ENCODE measurements at places on chromosomes 12 and 14. TPM values are rescaled to one million over a fixed set of nuclear protein-coding genes. Genes with fewer than 3 reads are reported as not detected.

DNA sequence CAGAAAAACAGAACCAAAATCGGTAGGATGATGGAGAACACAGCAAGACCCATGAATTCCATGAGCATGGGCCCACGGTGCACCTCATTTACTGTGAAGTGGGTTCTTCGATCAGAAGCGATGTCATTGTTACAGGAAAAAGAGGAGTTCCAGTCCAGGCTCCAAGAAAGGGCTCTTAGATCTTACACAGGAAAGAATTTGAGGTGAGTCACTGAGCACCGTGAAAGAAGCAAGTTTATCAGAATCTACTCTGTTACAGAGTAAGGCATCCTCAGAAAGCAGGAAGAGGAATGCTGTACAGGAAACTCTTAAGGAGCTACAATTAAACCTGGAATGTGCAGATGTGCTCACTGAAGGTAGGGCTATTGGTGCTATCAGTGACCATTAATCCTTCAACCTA lies 11.6 kb upstream of the CHFR start:
- no peak for DNase-seq

- no peak for DNase-seq
Measured at GRCh38 chr14:89394972-89395371, 22.1 kb downstream of the FOXN3 start.

DNA sequence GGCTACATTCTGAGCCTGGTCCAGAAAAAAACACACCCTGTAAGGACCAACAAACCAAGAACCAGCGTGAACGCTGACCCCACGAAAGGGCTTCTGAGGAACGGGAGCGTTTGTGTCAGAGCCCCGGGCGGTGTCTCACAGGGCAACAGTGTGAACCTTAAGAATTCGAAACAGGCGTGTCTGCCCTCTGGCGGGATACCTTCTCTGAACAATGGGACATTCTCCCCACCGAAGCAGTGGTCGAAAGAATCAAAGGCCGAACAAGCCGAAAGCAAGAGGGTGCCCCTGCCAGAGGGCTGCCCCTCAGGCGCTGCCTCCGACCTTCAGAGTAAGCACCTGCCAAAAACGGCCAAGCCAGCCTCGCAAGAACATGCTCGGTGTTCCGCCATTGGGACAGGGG lies 7.9 kb downstream of the DACT1 start:
- DNase-seq, result no peak

DNA sequence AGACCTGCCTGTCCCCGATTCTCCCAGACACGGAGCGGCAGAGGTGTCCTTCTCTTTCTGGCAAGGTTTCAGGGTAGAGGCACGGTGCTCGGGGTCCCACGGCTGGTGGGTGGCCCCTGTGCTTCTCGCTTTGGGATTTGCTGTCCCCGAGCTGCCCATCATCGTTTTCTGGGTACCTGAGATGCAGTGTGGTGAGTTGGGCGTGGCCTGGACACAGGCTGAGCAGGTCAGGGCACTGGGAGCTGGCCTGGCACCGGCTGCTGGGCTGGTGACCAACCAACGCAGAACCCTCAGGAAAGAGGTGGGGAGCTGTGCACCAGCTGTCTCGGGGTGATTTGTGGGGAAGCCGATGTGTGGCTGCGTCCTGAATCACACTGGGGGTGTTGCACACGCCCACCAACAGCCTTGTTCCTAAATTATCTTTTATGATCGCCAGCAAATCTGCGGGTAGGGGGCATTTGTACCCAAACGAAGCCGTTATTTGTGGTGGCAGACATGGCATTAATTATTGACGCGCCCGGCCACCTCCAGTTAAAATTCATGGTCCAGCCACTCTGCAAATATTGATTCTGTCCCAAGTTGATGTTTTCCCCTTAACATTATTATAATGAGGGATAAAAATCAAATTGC lies 61.0 kb downstream of the KIF26A start:
- no peak for DNase-seq

DNA sequence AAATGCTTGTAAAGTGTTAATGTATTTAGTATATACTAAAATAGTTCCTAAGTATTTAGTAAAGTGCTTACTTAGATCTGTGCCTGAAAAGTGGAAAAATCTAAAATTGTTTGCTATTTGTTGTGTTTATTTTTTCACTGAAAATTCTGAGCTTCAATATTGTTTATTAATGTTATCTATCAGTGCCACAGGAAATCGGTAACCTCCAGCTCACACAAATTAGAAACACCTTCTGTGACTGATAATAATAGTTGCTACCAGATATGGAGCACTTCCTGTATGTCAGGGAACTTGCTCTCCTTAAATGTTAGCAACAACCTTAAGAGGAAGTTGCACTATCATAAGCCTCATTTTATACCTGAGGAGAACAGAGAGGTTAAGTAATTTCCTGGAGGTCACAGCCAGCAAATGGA lies 723 bp upstream of the LRP10 start:
- DNase-seq, result no peak

GRCh38 chr12:52356031-52356761 lies 11.1 kb downstream of the KRT85 start:
- no peak for DNase-seq

DNA sequence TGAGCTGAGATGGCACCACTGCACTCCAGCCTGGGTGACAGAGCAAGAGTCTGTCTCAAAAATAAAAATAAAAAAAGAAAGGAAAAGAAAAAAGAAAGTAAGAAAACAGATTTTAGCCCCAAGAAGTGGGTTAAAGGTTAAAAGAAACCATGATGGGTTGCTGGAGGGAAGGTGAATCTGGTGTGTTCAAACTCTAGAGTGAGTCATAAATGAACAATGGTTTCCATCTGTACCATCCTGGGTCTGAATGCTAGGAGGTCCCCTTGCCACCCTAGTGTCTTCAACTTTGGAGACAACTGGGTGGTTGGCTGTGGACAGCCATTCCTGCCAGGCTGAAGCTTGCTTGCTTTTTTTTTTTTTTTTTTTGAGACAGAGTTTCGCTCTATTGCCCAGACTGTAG lies 1.6 kb upstream of the RPS26 start:
- no peak for DNase-seq

DNA sequence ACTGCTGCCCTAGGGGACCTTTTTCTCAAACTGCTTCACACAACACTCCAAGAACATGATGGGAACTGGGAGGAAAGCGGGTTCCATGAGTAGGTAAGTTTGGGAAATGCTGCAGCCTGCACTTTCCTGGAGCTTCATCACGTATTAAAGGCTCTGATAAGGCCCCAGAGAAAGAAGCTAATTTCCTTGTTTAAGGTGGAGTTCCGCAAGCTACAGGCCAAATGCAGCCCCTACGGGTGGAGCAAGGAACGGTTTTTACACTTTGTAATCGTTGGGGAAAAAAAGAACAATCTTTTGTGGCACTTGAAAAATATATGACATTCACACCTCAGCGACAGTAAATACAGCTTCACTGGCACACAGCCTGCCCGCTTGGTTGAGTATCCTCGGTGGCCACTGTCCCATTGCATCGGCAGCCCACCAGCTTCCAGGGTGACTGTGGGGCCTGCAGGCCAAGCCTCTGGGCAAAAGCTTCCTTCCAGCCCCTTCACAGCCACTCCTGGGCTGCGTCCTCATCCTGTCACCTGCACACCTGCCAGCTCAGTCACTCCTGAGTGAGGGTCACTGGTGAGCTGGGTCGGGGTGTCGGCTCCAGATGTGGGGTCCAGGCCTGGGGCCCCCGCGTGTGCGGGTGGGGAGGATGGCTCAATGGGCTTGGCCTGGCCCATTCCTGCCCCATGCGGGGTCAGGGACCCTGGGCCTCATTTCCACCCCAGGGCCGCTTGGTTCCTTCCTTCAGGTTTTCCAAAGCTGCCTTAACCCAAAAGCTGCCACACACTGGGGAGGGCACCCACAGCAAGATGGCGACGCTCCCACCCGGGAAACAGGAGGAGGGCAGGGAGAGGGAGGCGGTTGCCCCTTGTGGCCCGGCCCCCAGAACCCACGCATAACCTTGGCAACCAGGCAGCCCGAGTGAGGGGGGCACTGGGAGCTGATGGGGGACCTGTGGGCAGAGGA lies 2.4 kb downstream of the AMN start:
- no peak for DNase-seq

GRCh38 chr14:76067536-76067935 lies 82.0 kb downstream of the IFT43 start:
- DNase-seq, result no peak

The ARHGAP9 gene
- total RNA-seq, result not detected
